H7 (cell line): ENCODE measurements at places on chromosomes 11 and 22. TPM values are rescaled to one million over a fixed set of nuclear protein-coding genes. Genes with fewer than 3 reads are reported as not detected.

The FAT3 gene
- 8.5 and 10.7 TPM in 2 replicates for total RNA-seq

GRCh38 chr11:116986521-116987105, 111.6 kb downstream of the SIK3 start:
- no peak for DNase-seq

DNA sequence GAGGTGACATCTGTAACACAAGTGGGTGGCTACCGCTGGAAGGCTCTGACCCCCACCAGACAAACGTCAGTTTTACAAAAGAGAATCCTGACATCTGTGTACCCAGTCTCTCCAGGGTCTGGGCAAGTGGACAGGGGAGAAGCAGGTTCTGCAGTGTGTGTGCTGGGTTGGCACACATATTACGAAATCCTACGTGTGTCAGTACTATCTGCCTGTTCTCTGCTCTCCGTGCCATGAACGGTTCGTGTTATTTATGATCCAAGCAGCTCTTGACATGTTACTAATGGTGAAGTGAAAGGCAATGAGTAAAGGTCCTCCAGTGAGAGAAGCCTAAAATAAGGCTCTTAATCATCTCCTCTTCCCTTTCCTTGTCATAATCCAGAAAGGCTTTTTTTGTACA, 201.5 kb upstream of the MTMR2 start:
- no peak for DNase-seq

The GRM5 gene
- total RNA-seq: not detected in 2 replicates

The SNX15 gene
- 11.8 and 12.7 TPM in 2 replicates for total RNA-seq

The GLYAT gene
- total RNA-seq: not detected in 2 replicates

GRCh38 chr11:132692891-132693290, 839.4 kb downstream of the OPCML start:
- no peak for DNase-seq

DNA sequence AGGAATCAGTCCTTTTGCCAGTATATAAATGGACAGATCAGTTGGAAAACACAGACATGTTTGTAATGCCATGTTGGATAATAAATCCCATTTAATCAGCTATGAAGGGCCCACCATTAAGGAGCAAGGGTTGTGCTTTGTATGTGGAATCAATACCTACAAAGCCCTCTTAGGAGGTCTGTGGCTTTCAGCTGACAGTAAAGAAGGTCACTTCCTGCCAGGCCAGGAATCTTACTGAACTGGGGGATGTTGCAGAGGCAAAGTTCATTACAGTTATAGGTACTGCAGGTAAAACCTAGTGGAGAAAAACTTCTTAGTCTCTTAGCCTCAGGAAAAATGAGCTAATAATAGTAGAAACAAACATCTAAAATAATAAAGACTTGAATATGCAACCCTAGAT, 129.5 kb downstream of the FAM76B start:
- DNase-seq: peak; percentile 1

GRCh38 chr11:78344676-78345075, 72.9 kb downstream of the GAB2 start:
- DNase-seq: no peak

GRCh38 chr22:37400719-37401118, 26.6 kb downstream of the ELFN2 start:
- no peak for DNase-seq

GRCh38 chr11:59259047-59259446, 46.3 kb upstream of the MPEG1 start:
- no peak for DNase-seq

- DNase-seq: no peak
Measured at GRCh38 chr22:27028093-27028492, 370.7 kb downstream of the MIAT start.

The TMEM45B gene
- 0.73 TPM in 1 of 2 replicates, not detected in the other for total RNA-seq

The MAJIN gene
- 0.97 and 1.1 TPM in 2 replicates for total RNA-seq

The IFITM10 gene
- 0.42 and 0.74 TPM in 2 replicates for total RNA-seq

The PVALB gene
- total RNA-seq: 3.8 and 6.8 TPM in 2 replicates

GRCh38 chr11:69499918-69500284, 18.4 kb downstream of the LINC01488 start:
- no peak for DNase-seq

- DNase-seq: no peak
Measured at GRCh38 chr11:116838321-116839084, 1.1 kb upstream of the APOA1 start.

The GLB1L2 gene
- 3.7 and 4.1 TPM in 2 replicates for total RNA-seq

DNA sequence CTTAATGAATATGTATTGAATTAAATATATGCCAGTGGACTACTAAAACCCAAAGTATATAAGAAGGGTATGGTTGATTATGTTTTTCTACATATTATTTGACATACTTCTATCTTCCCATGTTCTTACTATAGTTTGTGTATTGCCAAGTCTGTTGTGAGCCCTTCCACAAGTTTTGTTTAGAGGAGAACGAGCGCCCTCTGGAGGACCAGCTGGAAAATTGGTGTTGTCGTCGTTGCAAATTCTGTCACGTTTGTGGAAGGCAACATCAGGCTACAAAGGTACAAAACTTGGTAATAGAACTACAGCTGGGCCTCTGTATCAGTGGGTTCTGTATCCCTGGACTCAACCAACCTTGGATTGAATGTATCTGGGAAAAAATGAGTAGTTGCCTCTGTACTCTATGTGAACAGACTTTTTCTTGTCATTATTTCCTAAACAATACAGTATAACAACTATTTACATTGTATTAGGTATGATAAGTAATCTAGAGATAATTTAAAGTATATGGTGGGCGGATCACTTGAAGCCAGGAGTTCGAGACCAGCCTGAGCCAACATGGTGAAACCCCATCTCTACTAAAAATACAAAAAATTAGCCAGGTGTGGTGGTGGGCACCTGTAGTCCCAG, 38.7 kb upstream of the TTC36 start:
- peak; percentile 80 for DNase-seq
